ENCODE measurements at places on chromosomes 13 and 19.

DNA sequence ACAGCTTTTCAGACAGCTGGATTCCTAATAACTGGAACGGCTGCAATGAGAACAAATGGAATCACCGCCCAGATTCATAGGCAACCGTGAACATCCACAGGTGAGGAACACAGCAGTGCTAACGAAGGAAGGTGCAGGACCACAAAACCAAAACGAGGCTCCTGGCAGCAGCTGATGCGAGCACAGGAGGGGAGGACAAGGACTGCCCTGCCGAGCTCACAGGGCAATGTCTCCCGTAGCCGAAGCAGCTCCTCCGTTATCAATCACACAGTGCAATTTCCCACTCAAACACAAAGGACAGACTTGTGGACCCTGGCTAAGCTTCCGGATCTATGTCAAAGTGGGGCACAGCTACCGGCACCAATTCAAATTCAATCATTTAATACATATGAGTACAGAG lies 70.6 kb downstream of the STK24 start:
- DNase-seq: no peak

DNA sequence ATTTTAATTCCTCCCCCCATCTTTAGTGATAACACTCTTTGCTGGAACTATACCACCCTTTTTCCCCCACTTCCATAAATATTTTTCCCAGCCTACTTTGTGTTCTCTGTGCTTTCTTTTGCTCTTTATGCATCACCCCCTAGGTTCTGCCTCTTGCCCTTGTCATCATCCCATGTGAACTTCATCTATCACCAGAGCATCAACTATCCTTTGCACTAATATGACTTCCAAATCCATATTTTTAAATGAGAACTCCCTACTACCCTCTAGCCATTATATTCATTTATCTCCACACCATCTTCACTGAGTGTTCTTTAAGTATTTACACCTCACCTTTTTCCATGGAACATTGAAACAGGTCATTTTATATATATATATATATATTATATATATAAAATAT lies 452.7 kb downstream of the FOXO1 start:
- no peak for DNase-seq

- peak; percentile 33 for DNase-seq
These were observed 41.0 kb downstream of the MLLT1 start for GRCh38 chr19:6238643-6239281.

- no peak for DNase-seq
These were observed 1536.1 kb downstream of the UQCRFS1 start for GRCh38 chr19:27676877-27677276.

DNA sequence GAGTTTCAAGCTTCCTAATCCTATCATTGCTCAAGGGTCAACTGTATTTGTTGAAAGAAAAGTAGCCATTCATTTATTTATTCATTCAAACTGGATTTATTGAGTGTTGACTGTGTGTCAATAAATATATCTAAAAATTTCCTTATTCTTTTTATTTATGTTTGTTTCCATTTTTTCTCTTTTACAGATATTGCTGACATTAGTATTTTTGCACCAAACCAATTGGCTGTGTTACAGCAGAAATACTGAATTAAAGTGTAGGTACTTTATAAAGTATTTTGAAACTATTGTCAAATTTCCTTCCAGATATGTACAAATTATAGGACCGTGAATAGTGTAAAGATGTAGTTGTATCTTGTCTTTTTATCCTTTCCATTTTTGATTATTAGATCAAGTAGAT lies 692.0 kb upstream of the SLC10A2 start:
- DNase-seq: no peak

DNA sequence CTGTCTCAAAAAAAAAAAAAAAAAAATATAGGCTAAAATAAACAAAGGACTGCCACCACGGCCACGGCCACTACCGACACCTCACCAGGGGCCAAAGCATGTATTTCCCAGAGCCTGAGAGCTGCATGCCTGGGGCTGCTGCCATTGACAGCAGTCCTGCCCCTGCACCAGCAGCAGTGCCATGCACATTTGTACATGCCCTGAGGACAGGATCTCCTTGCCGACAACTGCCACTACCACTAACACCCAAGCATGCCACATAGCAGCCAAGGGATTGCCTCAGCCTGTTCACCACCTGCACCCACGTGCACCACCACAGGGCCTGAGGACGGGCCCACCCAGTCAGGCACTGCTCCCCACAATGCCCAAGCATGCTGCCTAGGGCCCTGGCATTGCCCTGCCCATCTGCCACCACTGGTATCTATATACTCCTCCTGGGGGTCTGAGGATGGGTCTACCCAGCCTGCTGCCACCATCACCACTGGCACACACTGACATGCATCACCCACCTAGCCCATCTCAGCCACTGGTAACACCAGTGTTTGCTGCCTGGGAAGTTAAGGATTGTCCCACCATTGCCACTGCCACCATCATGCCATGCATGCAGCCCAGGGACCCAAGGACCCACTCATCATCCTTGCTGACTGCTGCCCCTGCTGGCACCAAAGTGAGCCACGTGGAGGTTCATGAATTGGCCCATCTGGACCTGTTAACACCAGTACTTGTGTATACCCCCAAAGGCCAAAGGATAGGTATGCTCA lies 10.6 kb upstream of the NUP62 start:
- DNase-seq: no peak

DNA sequence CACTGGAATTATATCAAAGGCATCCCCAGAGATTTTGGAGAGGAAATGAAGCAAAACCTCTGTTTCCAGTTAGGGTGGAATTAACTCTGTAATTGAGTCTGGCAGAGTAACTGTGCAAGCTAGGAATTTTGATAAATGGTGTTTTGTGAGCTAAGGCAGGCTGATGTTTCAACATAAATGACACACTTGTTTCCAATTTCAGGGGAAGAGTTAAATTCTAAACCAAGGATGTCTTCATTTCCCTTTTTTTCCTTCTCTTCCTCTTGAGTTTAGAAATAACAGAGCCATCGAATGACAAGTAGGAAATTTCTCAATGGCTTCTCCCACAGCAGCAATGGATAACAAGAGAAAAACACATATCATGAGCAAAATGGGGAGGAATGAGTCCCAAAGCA lies 131.2 kb downstream of the IRS2 start:
- no peak for DNase-seq

DNA sequence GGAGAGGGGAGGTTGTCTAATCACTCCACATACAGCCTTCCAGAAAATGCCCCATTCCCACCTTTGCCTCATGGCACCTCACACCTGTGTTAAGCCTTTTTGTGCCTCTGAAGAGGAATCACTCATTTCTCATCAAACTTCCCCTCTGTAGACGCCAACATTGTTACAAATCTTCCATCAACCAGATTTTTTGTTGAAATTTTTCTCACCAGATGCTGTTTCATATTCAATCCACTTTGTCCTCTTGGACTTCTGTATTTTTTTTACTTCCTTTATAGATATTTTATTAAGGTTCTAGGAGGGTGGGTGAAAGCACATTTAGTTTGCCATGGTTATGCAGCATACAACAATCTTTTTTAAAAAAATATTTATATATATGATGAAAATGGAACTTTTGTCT lies 74.0 kb downstream of the RUBCNL start:
- DNase-seq: no peak

- no peak for DNase-seq
These were observed 9.5 kb upstream of the URAD start for GRCh38 chr13:27997904-27998522.

GRCh38 chr19:41437944-41438574 lies 1.7 kb downstream of the DMAC2 start:
- peak; percentile 44 for DNase-seq

DNA sequence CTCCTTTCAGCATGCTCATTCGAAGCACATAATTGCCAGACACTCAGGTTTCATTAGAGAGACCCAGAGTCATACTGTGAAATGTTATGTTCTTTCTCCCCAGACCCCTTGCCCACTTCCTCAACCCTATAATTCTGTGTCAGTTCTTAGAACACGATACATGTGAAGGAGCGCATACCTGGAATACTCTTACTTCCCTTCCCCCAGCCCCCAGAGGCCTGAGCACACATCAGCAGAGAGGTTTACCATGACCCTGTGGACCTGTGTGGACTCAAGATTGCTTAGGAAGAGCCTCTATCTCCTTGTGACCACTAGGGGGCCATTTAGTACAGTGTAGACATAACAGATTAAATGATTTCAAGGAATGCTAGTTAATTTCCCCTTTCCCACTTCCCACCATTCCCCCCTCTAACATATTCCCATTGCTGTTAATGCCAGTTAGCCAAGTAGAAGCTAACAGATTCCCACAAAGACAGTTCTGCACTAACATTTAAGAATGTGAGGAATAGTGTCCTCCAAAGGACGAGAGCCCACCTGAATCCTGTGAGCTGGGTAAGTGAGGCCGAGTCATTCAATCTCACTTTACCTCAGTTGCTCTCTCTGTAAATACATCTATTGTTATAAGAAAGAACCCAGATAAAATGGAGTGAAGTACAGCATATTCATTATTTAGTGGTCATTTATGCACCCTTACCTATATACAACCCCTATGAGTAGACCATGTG lies 154.2 kb upstream of the MAB21L1 start:
- no peak for DNase-seq

- DNase-seq: no peak
These were observed 350.1 kb downstream of the LIG4 start for GRCh38 chr13:107865318-107865575.
